ENCODE measurements at places on chromosomes 16 and 17.
A peak's percentile ranks its signal among the peaks of the same experiment; 100 is the strongest.

DNA sequence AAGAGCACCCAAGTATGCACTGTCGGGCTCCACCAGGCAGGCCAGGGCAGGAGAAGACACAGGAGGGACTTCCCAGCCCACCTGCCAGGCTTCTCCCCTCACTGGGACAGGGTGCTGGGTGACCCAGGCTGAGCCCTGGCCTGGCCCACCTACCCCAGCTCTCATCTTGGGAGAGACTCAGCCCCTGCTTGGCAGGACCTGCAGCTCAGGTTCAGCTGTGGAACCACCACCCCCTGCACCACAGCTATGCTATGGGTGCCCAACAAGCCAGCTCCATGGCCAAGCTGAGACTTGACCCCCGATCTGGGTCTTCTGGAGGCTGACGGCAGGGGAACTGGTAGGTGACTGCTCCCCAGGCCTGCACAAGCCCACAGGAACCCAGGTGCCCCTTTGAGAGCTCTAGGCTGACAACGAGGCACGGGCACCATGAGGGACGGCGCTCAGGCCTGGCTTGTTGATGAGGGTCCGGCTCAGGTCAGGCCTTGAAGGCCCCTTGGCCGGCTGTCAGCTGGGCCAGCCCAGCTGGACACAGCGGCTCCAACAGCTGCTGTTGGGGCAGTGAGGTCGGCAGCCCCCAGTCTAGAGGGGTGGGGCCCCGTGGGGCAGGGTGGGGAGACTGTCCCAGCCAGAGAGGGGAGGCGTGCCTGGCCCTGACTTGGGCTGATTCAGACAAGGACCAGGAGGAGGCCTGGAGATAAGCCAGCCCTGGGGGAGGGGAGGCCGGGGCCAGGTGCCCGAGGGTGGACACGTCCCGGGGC is 4.6 kb downstream of the RPUSD1 start:
- no peak for DNase-seq

DNA sequence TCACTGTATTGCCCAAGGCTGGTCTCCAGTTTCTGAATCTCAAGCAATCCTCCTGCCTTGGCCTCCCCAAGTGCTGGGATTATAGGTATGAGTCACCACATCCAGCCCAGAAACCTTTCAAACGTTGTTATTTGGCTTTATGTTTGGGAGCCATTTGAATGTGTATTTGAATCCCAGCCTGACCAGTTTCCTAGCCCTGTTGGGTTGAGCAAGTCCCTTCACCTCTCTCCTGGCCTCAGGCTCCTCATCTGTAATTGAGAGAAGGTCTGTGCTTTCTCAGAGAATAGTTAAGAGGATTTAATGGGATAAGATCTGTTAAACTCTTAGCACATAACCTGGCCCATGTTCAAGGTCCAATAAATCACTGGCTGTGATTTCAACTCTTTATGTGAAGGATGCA is 385.8 kb upstream of the RBFOX1 start:
- DNase-seq = no peak

GRCh38 chr16:13234999-13235398 is 333.6 kb downstream of the SHISA9 start:
- DNase-seq = no peak

- DNase-seq = no peak
These were observed 44.4 kb downstream of the VPS53 start for GRCh38 chr17:670286-670685.

GRCh38 chr17:3643889-3644349 is 7.4 kb downstream of the CTNS start:
- DNase-seq = no peak

DNA sequence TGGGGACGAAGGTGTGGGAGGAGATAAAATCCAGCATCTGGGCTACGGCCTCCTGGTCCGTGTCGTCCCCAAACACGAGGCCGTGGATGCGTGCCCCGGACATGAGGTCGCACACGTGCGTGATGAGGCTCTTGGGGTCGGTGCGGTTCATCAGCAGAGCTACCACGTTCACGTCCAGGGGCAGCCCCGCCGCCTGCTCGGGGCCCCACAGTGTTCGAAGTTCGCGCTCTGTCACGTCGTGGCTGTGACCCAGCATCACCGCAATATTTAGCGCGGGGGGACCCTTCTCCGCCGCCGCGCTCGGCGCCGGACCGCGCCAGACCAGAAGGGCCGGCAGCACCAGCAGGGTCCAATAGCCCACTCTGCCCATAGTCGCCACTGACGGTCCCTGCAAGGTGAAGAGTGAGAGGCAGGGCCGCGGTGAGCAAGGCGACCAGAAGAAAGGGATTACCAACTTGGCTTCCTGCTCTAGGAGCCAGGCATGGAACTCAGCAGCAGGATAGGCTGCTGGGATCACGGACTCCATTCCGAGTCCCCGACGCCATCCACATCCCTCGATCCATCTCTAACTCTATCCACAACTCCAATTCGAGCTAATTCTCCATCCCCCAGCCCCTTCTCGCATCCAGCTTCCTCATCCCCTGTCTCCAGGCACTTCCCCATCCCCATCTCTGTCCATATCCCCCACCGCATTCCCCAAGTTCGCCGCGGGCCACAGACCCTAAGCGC is 2.0 kb downstream of the GRIN2A start:
- no peak for DNase-seq

DNA sequence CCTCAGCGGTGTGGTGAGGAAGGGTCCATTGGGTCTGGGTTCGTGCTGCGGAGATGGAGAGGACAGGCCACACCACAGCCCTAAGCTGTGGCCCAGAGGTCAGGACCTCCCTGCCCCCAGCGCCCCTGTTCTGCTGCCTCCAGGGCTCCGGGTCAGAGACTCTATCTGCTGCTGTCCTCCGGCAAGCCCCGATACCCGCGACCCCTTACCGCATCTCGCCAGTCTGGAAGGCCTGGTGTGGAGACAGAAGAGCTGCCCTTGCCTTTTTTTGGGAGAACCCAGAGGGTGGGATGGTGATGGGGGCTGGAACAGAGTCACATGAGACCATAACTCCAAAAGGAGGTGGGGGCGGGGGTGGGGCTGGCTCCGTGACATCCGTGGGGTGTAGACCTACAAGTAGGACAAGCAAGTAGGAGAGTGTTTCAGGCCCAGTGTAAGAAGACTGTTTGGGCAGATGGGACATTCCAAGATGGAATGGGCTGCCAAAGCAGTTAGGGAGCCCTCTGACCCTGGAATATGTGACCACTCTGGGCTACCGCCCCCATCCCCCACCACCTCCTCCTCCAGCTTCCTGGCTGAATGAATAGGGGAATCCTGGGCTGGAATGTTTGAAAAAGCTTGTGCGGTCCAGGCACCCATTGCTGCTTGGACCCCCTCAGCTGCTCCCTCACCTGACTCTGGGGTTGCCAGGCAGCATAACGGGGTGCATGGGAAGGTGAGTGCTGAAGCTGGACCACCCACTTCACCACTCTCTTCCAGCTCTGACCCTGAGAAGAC is 1.4 kb downstream of the XYLT2 start:
- no peak for DNase-seq

DNA sequence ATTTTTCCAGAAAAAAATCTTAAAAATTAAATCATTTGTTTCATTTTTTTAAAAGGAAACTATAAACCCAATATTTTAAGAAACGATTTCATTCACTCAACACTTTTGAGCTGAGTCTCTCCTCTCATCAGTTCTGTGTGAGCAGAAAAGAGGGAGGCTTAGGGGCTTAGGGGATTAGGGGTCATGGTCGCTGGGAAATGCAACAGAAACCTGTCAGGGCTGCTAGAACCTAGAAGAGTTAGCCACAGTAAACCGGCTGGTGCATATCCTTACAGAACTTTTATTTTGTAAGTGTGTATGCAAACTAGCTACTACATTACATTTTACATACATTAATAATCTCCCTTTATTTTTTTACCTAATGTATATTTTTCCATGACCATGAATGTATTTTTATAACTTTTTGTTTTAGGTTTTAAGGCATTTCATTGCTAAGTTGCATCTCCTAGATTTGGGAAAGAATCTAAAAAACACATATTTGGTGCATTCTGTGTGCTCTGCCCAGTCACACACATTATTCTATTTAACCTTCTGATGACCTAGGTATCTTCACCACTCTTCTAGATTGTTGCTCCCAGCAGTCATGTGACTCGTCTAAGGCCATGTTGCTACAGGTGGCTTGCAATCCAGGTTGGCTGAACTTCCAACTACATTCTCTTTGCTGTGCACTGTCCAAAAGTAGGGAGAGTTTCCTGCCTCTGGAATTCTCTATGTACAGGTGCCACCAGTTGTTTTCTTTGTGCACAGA is 24.4 kb downstream of the TBC1D3B start:
- no peak for DNase-seq

- DNase-seq = peak; percentile 19
These were observed 86.1 kb upstream of the RBFOX1 start for GRCh38 chr16:7246578-7246977.

GRCh38 chr17:39547713-39548478 is 59.8 kb downstream of the NEUROD2 start:
- peak; percentile 50 for DNase-seq

GRCh38 chr16:10202649-10203048 is 20.4 kb upstream of the GRIN2A start:
- DNase-seq = no peak

DNA sequence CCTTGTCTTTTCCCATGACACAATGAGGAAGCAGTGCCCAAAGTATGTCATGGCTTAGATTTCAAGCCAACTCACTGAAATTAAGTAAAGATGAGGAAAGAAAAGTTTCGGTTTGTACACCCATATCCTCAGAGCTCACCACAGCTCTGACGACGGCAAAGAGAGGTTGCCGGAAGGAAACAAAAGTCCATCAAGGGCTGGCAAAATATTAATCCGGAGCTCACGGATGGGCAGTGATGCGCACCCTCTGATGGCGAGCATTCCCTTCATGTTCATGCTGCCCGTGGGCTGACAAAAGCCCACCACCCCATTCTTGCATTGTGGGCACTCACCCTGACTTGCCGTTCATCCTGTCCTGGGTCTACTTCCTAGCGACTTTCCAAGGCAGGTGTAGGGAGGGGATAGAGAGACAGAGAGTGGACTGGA is 103.1 kb downstream of the SOX9 start:
- DNase-seq = peak; percentile 68

GRCh38 chr16:23952128-23952970 is 116.6 kb downstream of the PRKCB start:
- peak; percentile 18 for DNase-seq

DNA sequence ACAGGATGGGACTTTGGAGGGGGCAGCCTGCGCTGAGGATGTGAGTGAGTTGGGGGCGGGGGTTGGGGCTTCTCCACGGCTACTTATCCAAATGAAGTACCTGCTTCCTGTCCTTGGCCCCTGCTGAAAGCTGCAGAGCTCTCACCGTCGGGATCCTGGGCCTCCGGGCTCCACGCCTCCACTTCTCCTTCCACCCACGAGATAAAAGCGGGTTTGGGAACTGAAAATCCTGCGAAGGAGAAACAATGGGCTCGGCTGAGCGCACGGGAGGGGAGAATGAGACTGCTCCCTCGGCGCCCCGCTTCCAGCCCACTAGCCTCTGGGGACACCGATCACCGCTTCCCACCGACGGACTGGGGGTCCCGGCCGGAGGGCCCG is 486 bp downstream of the ZNF785 start:
- no peak for DNase-seq

GRCh38 chr17:19677736-19678379 is 29.3 kb downstream of the ALDH3A2 start:
- DNase-seq = no peak

DNA sequence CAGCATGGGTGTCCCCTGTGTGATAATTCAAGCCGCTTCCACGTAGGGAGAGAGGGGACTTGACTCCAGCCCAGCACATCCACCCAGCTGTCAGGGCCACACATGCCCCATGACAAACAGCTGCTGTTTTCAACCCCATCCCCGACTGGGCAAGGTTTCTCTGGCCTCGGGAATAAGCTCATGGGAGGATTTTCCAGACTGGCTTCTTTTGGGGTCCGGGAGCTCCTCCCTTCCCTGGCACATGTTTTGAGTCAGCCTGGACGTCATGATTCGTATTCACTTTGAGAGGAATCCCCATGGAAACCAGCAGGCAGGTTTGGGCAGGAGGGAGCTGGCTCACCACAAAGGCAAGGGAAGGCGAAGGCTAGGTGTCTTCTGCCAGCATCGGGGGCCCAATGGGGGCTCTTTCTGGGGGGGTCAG is 156.4 kb downstream of the CMIP start:
- peak; percentile 33 for DNase-seq

DNA sequence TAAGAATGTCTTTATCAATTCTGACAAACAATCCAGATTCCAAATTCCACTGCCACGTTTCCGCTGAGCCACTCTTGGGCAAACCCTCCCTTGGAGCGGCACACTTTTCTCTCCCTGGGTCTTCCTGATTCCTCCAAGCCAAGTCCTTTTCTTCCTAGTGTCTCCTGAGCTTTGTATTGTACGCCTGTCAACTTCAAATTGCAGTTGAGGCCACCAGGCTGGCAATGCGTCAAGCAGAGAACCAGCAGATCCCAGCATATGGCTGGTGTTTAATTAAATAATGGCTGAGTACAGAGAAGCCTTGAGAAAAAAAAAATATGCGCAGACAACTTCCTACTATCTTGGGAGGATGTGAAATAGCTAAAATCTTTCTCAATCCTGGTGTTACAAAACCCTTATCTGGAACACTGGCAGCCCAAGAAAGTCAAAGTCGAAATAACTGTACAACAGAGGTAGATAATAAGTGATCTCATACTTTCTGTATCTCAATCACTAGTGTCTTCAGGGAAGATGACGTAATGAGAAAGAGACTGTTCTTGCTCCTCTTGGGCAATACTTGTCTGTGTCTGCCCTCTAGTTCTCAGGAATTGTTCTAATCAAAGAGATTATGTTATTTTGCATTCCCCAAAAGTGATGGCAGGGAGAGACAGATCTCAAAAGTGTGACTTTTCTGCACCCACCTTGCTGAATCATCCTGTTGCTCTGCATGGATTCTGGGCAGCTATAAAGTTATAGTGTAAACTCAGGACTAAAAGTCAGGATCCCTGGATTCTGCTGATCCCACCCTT is 15.0 kb downstream of the SMIM36 start:
- DNase-seq = no peak

- DNase-seq = no peak
These were observed 211.5 kb downstream of the MSI2 start for GRCh38 chr17:57467801-57468200.

DNA sequence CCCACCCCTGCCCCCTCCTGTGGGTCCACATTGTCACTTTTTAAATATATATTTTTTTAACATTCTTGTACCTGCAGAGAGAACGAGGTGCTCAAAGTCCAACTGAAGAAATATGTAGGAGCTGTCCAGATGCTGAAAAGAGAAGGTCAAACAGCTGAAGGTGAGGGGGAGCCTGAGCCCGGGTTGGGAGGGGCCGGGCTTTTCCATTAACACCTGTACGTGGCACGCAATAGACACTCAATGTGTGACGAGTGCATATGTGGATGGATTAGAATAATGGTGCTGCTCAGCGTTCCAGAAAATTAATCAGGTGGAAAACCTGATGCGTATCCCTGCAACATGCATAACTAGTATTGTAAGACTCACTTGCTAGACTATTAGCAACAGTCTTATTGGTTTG is 223.0 kb downstream of the SNX29 start:
- peak; percentile 25 for DNase-seq

DNA sequence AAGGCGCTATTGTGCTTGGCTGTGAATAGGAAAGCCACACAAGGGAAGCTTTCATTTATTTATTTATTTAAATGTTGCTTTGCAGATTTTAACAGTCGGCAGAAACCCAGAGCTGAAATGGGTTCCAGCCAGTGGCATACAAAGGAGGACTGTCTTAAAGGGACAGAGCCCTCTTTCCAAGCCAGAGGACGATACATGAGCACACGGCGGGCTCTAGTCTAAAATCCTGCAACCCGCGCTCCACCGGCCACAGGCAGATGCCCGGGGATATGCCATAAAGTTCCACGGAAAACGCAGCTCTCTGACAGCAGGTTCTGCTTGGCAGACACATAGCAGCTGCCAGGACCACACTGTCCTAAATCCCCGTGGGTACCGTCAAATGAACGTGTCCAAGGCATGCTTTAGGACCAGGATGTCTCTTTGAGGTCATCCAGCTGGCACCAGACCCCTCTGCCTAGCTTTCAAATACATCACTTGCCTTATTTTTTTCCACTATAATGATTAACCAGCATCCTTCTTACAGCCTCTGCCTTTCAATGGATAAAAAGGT is 64.6 kb downstream of the CYTH1 start:
- DNase-seq = peak; percentile 34

Measured in ACHN (cell line).